ENCODE measurements at places on chromosomes 3 and 15. TPM values are rescaled to one million over a fixed set of nuclear protein-coding genes. Genes with fewer than 3 reads are reported as not detected.

- no peak for DNase-seq
Observed at GRCh38 chr3:61940236-61940635, 378.9 kb downstream of the PTPRG start.

GRCh38 chr15:37134699-37135131 is 34.4 kb upstream of the MEIS2 start:
- DNase-seq: no peak

GRCh38 chr3:156396851-156397250 is 158.1 kb downstream of the SSR3 start:
- DNase-seq: no peak

DNA sequence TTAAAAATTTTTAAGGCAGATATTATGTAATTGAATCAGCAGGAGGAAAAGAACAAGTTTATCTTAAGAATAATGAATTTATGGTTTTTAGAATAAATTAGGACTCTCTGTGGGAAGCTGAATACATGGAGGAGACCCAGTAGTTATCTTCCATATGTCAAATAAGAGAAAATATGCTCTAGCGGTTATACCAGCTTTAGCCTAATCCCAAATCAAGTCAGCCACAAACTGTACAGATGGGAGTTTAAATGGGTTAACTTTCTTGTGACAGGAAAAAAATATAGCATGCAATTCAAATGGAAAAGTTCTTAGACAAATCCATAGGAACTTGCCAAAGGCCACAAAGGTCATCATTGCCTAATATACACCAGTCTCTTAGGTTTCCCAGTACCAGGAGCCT is 84.3 kb downstream of the TTBK2 start:
- DNase-seq: no peak

DNA sequence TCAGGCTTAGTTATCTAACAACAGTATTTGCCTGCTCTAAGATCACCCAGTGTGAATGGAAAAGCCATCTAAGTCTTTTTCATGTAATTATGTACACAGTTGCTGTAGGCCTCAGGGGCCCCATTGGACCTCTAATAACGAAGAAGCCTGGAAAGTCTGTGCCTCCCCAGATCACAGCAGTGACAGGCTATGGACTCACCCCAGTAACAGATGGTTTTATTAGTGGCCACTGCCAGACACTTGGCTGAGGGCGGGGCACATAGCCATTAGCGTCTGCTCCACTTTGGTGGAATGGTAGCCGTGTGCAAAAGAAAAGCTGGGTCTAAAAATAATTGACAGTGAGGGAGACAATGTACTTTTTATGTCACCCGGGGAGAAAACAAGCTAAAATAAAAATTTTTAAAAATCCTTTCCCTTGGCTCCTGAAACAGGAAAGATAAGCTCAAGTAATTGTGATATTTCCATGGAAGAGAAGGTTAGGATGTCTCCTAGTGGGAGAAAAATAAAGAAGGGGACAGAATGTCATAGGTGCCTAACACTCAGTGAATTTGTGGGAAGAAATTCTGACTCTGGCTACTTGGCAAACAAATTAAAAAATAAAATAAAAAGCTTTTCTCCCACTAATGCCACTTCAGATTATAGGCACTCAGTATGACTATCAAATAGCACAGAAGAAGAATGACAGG is 44.3 kb upstream of the ZNF385D start:
- DNase-seq: no peak

DNA sequence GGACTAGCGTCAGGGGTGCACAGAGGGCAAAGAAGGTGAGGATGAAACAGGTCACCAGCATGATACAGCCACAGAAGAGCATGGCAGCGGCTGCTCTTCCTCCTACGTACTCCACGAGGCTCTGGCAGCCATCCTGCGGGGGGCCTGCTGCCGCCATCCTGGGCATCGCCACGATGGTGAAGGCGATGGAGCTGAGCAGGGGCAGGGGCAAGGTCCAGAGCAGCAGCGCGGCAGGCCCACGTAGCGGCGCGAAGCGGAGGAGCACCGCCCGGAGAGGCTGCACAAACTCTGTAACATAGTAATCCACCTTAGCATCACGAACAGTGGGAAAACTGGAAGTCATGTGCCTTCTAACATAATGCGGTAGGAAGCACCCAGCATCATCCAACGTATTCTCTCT is 491.6 kb downstream of the PYDC2 start:
- DNase-seq: no peak

GRCh38 chr3:122092460-122093165 is 37.5 kb downstream of the CD86 start:
- no peak for DNase-seq

Gene IMPG2
- total RNA-seq: 0.69 TPM

DNA sequence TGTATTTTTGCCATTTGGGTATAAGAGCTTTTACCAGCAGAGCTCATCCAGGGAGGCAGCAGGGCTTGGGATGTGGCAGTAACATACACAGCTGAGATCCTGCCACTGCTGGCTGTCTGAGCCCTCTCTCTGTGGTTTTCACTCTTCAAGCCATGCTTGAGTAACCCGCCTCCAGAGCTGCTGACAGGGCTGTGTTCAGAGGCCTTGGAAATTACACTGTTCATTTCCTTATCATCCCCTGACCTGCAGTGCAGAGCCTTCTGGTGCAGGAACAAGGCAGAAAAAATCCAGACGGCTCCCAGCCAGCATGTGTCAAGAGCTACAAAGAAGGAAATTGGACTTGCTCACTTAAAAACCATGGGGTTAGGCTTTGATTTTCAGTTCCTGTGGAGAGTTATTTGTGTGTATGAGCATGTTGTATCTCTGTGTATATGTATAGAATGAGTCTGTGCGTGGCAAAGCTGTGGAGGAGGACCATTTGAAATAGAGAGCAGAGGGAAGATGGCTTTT is 47.0 kb downstream of the ZNF609 start:
- peak; percentile 80 for DNase-seq

DNA sequence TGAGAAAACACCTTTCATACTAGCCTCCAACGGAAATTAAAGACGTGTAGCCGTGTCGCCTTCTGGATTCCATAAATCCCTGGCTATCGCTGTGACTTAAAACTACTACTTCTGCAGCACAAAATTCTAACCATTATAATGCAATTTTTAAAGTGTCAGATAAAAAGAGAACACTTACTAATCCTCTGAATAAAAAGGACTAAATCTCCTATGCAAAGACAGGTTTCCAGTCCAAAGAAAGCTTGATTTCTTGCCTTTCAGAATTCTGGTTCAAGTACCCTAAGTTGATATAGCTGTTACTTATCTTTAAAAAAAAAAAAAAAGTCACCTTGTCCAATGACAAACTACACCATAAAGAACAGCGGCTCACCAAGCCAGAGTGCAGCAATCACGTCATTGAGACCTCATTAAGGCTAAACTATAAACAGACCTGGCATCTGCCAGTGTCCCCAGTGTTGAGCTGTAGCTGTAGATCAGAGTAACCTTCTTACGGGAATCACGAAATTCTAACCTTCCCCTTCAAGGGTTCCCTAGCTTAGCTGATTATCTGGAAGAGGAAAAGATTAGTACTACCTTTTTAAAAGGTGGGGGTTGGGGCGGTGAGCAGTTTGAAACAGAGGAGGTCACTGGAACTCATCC is 2.2 kb downstream of the ABCC5 start:
- DNase-seq: no peak

Gene RPS27L
- 111 TPM for total RNA-seq

DNA sequence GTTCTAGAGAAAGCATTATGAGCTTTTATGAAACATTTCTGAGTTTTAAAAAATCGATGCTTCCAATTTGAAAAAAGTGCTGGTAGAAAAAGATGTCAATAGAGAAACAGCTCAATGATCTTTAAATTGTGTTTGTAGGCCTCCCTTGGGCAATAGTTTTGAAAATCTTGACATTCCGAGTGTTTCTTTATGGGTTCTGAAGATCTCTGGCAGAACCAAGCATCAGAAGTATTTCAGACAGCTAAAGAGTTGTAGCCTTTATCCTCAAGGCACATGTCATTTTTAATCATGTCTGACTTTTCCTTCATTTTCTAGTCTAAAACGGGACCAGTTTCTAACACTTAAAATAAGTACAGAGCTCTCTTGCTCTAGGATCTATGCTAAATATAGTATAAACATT is 188.1 kb upstream of the CBLB start:
- DNase-seq: no peak

Gene LRRC2
- total RNA-seq: 8.9 TPM

DNA sequence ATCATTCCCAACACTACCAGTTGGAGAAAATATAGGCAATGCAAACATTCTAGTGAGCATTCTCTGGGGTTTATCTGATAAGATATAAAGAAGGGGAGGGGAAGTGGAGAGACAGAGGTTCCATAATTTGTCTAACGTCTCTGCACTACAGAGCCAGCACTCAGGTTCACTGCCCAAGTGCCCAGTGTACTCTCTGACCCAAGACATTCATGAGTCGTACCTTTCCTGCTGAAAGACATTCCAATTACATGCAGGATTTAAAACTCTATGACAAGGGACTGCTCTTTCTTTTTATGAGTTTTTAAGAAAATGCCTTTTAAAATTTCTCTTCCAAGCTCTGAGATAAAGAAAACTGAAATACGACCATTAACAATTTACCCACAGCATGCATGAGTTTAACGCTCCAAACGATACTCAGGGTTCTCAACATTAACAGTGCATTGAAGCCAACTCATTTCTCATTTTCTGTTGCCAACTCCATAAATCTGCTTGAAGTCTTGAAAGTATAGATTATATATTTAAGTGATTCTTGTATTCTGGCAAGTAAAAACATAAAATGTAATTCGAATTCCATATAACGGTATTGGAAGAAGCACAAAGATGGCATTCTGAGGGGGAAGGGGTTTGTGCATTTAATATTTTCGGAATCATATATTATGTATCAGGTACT is 193.4 kb downstream of the SUCLG2 start:
- DNase-seq: no peak

- no peak for DNase-seq
Observed at GRCh38 chr15:42931702-42932486, 11.3 kb upstream of the TTBK2 start.

- no peak for DNase-seq
Observed at GRCh38 chr3:122991236-122991985, 36.2 kb downstream of the SEMA5B start.

Measured in ovary (tissue), 10 donors.